ENCODE measurements at places on chromosomes 16 and 17.

DNA sequence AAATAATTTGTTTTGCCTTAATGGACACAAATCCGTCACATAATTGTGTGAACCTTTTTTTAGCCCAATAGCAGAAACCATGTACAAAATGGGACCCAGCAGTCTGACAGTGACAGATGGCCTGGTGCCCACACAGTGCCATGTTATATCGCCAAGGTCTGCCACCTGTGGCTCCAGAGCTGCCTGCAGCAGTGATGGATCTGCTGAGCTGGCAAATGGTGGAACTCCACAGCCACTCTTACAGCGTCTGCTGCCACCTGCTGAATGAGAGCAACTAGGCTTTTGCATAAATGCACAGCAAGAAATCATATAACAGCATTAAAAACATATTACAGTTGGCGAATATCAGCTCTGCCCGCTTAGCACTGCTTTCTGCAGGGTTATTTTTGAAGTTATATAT is 59.4 kb downstream of the NUP93 start:
- no peak for DNase-seq

DNA sequence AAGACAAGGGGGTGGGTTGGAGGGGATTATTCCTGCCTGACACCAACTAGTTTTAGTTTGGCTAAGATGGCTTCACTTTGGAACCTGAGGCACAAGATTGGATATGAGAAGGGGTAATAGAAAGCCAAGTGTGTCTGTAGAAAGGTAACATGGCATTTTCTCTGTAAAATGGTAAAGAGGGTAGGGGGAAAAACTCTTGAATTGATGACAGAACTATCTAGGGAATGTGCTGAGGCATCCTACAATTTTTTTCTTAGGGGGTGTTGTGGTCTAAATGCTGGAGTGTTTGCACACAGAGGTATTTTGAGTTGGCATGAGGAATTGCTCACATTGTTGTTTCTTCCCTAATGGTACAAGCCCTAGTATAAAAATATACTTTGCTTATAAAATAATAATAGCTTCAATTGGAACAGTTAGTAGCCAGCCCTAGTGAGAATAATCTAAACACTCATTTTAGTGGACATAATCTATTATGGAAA is 25.8 kb downstream of the YPEL2 start:
- no peak for DNase-seq

DNA sequence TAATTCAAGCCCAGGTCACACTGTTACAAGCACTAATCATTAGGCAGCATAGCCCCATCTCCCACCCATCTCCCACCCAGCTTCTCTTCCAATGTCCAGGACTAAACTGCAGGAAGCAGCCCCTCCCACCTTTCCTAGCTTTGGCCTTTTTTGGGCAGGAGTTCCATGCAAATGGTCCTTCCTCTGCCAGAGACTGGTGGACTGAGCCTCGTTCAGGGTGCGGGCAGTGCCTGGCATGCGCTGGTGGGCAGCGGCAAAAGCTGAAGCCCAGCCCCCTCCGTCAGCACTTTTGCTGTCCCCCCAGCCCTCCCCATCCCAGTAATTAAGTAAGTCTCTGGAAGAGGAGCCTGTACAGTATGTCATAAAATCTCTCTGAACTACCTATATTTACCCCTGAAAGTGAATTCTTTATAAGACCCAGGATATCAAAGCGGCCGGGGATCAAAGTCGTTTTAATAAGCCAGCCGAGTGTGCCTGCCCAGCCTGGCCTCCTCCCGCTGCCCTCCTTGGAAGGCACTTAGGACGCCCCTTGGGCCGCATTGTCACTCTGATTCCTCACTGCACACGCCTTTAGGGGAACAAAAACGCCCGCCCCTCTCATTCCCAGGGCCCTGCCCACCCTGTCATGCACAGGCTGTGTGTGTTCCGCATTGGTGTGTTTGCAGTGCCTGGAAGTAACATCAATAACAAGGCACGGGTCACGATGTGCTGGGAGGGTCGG is 109.9 kb downstream of the IRX5 start:
- DNase-seq, result no peak

GRCh38 chr17:83185023-83186002 is 105.9 kb downstream of the METRNL start:
- no peak for DNase-seq

DNA sequence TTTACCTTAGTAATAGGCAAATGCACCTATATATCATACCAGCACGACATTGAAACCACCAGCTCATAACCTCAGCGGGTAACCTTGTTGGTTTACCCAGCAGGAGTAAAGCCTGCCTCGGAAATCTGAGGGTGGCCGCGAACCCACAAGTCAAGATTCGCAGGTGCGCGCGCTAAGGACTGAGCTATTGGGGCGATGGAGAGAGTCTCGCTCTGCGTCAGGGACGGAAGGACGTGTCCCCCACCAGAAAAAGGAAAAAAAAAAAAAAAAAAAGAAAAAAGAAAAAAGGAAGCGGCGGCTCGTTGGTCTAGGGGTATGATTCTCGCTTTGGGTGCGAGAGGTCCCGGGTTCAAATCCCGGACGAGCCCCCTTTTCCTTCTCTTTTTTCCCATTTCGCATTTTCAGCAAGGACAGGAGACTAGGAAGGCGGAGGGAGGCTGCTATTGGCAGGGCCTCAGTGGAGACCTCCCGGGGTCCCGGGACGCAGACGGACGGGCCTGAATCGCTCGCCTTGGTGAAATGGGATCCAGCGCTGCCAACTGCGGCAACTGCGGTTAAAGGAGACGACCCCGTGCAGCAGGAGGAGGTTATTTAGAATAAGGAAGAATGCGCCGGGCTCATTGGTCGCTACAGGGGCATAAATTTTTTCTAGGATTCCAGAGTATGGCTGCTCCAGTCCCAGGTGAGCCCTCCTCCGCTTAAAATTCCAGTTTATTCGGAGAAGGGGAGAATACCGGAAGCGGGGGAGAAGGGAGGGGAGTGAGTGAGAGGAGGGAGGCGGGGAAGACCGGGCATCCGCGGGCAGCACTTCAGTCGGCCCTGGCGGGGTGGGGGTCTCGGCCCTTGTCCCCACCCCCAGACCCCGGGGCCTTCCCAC is at the start of gene OR1F1:
Gene OR1F1, plus strand, starts transcription at position 407 of the 877 bp plus-strand sequence.
- no peak for DNase-seq

GRCh38 chr17:18257268-18257981 is 1.1 kb downstream of the FLII start:
- DNase-seq, result peak; percentile 63

DNA sequence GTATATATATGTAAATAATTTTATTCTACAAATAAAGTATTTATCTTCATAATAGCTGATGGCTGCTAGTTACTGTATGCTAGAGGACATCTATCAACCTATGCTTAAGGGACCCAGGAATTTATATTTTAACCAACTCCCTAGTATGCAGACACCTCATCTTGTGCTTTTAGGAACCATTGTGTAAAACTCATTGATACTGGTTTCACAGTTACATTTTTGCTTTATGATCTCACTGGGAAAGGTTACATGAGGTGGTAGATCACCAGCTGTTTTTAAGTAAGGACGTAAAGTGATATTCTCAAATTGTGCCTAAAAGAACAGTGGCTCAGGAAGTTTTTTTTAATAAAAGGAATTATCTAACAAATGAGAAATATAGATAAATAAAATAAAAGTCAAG is 56.4 kb downstream of the VMP1 start:
- no peak for DNase-seq

DNA sequence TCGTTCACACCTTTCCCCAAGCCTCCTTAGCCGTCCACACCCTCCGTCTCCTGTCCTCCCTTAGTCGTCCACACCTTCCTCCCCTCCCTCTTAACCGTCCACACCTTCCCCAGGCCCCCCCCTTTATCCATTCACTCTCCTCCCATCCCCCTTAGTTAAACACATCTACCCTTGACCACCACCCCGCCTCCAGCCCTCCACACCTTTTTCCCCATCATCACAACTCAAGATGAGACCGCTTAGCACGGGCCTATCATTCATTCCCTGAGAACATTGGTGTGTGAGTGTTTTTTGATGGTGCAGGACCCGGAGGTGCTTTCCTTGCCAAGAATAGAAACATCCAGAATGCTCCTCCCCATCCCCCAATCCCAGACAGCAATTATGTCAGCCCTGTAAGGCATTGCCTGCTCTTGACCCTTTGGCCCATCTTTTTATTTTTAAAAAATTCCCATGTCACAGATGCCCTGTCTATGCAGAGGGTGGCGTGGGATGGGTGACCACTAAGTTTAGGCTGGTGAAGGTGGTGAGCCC is 1.4 kb downstream of the TENT4B start:
- no peak for DNase-seq

- DNase-seq, result no peak
Observed at GRCh38 chr16:62363501-62363900, 327.3 kb upstream of the CDH8 start.

GRCh38 chr17:66777689-66778225 is 57.2 kb upstream of the CACNG5 start:
- DNase-seq, result no peak

- DNase-seq, result no peak
Observed at GRCh38 chr17:70804161-70804560, 634.8 kb downstream of the KCNJ2 start.

GRCh38 chr17:31481783-31482081 is 90.3 kb downstream of the RAB11FIP4 start:
- DNase-seq, result no peak

DNA sequence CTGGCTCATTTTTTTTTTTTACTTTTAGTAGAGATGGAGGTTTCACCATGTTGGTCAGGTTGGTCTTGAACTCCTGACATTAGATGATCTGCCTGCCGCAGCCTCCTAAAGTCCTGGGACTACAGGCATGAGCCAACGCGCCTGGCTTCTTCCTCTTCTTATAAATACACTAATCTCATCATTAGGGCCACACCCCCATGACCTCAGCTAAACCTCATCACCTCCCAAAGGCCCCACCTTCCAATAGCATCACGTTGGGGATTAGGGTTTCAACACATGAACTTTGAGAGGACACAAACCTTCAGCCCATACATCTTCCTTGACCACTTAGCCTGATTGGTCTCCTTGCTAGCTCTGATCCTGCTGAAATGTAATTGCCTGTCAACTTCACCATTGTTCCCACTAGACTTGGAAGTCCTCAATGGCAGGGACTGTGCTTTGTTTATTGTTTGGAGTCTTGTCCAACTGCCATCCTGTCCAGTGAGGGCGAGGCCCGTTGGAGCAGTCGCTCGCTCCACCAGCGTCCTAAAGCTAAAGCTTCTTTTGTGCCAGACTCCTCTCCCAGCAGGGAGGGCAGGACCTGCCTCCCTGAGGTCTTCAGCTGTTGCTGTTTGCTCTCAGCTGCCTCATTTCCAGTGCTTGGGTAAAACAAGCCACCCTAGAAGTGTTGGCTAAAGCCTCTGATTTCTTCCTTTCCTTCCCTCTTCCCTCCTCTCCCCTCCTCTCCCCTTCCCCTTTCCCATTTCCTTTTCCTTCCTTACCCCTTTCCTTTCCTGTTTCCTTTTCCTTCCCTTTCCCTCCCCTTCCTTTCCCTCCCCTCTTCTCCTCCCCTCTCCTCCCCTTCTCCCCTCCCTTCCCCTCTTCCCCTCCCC is 85.3 kb downstream of the HAPSTR1 start:
- no peak for DNase-seq

DNA sequence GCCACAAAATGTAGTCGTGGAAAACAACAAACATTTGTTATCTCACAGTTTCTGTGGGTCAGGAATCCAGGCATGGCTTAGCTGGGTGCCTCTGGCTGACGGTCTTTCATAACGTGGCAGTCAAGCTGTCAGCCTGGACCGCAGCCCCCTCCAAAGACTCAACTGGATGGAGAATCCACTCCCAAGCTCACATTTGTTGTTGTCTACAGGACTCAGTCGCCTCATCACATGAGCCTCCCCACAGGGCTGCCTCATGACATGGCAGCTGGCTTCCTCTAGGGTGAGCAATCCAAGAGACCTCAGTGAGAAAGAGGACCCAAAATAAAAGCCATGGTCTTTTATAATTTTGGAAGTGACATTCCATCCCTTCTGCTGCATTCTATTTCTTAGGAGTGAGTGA is 34.7 kb upstream of the AKAP1 start:
- DNase-seq, result no peak

DNA sequence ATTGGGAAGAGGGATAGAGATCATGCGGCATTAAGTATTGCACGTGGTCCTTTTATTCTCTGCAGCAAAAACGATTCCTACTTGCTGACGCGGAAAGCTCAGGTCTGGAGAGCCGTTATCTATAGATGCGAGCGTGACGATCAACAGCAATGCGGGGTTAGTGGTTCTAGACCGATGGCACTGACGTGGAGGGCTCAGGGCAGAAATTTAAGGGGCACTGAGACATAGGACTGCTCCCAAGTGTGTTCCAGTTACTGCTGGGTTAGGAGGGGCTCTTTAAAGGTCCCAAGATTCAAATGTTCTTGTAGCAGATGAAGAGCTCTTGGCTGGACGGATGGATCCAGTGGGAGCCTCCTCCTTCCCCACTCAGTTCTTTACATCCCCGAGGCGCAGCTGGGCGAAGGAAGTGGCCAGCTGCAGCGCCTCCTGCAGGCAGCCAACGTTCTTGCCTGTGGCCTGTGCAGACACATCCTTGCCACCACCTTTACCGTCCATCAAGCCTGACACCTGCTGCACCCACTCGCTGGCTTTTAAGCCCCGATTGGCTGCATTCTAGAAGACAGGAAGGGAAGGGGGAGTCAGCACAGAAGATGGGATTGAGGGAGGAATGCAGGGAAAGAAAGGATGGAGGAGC is 732 bp upstream of the EXOSC6 start:
- no peak for DNase-seq

GRCh38 chr16:22642416-22643088 is 131.9 kb downstream of the NPIPB5 start:
- DNase-seq, result no peak

DNA sequence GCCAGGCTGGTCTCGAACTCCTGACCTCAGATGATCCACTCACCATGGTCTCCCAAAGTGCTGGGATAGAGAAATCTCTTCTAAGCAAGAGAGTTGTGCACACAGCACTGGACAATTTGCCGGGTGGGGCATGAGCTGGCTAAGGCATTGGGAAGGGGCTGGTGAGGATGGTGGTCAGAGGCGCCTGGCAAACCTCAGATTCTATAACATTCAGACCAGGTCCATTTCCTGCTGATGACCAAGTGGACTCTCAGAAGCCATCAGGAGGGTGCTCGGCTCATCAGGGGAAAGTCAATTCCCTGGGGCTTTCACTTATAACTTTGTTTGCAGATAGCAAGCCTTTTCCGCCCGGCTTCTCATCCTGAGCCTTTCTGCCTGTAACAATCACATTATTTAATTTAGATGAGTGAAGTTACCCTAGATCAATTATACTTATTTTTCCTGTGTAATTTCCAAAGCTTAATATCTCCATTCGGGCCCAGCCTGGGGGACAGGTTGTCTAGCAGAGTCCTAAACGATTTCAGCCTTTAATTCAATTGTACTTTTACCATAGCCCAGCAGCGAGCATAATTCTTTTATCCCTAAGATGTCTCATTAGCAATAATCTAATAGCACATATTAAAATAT is 15.0 kb upstream of the SLC6A2 start:
- DNase-seq, result no peak

- DNase-seq, result no peak
Observed at GRCh38 chr17:7667656-7668406, 17.1 kb downstream of the ATP1B2 start.

Measured in GM19239 (cell line).